ENCODE measurements at places on chromosomes 6 and 20. TPM values are rescaled to one million over a fixed set of nuclear protein-coding genes. Genes with fewer than 3 reads are reported as not detected.

TSBP1 gene
- not detected for total RNA-seq

- no peak for DNase-seq
These were observed 39.3 kb downstream of the TSBP1 start for GRCh38 chr6:32332433-32332832.

DNA sequence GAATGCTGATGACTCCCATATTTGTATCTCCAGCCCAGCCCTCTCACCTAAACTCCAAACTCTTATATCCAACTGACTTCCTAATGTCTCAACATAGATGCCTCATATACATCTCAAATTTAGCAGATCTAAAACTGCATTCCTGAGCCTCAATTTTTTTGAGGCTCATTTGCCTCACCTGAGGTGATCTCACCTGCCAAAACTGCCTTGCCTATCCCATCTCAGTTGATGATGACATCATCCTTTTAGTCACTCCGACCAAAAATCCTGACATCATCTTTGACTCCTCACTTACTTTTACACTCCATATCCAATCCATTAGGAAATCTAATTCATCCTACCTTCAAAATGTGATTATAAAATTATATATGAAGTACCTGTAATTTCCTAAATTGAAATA is 25.6 kb upstream of the SLPI start:
- DNase-seq = no peak

- no peak for DNase-seq
These were observed 118.5 kb downstream of the SNX5 start for GRCh38 chr20:17849901-17850683.

- no peak for DNase-seq
These were observed 153.6 kb upstream of the SHLD1 start for GRCh38 chr20:5596401-5597193.

GRCh38 chr6:43984442-43985321 is 142.6 kb downstream of the MRPL14 start:
- DNase-seq = no peak

- DNase-seq = no peak
These were observed 31.2 kb upstream of the NFATC2 start for GRCh38 chr20:51573576-51574243.

All from esophagus muscularis mucosa (tissue), 4 donors.